ENCODE measurements at places on chromosomes 11 and 22. TPM values are rescaled to one million over a fixed set of nuclear protein-coding genes. Genes with fewer than 3 reads are reported as not detected.

ACTN3 gene
- 11.2 TPM for total RNA-seq

DNA sequence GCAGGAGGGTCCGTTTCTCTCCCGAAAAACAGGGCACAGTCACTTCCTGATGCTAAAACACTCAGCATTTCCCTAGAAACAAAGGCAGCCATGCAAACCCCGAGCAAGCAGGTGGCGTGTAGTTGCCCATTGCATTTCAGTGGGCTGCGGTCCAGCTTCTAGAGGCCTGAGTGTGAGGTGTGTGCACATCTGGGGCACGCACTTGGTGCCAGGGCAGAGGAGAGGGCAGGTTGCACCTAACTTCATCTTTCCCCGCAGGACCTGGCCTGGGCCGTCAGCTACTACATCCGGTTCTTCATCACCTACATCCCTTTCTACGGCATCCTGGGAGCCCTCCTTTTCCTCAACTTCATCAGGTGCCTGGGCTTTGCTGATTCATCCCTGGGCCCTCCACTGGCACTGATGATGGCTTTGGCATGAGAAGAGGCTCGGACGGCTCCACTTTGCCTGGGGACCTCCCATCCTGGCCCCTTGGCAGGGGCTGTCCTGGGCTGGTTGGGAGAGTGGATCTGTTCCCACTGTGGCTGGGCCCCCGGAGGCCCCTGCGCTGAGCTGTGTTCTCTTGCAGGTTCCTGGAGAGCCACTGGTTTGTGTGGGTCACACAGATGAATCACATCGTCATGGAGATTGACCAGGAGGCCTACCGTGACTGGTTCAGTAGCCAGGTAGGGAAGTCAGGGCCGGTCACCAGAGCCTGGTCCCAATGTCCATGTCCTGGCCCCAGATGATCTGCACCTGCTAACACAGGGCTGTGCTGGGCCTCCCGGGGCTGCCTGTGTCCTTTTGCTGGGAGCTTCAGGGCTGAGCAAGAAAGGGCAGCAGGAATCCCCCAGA lies 28.4 kb downstream of the FADS3 start:
- peak; percentile 16 for DNase-seq

- peak; percentile 48 for DNase-seq
Measured at GRCh38 chr22:37581504-37581903, 1.6 kb upstream of the LGALS2 start.

DNA sequence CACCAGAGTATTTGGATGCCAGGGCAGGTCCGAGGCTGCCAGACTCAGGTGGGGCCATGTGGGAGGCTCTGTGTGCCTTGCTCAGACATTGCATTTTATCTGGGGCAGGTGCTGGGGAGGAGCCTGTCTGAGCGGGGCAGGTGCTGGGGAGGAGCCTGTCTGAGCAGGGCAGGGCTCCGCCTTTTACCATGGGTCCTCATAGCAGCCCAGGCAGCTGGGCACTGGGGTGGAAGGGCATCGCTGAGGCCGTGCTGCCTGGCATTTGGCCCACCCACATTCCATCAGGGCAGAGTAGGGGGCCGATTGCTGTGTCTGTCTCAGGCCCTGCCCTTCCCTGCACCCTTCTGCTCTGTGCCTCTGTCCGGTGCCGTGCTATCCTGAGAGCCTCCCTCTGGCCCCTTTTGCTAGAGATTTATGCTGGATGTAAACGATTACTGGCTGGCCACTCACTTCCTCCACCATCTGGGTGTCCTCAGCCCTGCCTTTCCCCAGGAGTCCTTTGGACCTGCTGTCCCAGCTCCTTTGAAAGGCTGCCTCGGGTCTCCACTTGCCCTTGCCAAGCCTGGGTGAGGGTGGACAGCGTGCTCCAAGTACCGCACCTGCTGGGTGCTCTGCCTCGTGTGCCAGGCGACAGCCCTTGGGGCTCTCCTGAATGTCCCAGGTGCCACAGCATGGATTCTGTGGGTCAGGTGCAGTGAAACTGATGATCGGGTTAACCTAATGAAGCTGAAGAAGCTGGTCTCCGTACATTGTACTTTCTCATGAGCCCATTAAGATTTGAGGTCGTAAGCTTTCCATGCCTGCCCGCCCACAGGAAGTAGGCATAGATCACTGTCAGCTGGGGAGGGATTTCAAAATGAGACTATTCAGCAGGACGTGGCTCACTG lies 281.6 kb downstream of the TBC1D22A start:
- peak; percentile 72 for DNase-seq

DNA sequence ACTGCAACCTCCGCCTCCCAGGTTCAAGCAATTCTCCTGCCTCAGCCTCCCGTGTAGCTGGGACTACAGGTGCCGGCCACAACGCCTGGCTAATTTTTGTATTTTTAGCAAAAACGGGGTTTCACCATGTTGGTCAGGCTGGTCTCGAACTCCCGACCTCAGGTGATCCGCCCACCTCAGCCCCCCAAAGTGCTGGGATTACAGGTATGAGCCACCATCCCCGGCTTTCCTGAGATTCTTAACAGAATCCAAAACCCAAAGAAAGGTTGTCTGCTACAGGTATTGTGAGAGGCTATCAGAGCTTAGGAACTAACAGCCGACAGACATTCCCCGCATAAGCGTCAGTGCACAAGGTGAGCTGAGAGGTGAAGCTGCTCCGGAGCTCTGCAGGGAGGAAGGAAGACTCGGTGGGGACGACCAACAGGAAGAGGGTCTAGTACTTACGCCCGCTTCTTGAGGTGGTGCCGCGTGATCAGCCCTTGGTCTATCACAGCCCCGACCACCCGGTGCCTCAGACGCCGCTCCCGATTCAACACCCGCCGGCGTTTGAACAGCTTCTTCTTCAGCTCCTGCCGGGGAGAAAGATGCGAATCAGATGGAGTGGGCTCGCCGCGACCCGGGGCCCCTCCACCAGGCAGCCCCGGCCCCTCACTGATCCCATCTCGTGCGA lies 470 bp downstream of the C11orf98 start:
- peak; percentile 59 for DNase-seq

KCNJ1 gene
- total RNA-seq = not detected

- DNase-seq = no peak
Measured at GRCh38 chr11:134634897-134635831, 223.1 kb upstream of the B3GAT1 start.

KDELR3 gene
- 24.4 TPM for total RNA-seq

OR5P2 gene
- total RNA-seq = not detected

GRCh38 chr11:118290923-118291322 lies 13.6 kb upstream of the CD3E start:
- DNase-seq = no peak

APOBEC3G gene
- 21.4 TPM for total RNA-seq

DNA sequence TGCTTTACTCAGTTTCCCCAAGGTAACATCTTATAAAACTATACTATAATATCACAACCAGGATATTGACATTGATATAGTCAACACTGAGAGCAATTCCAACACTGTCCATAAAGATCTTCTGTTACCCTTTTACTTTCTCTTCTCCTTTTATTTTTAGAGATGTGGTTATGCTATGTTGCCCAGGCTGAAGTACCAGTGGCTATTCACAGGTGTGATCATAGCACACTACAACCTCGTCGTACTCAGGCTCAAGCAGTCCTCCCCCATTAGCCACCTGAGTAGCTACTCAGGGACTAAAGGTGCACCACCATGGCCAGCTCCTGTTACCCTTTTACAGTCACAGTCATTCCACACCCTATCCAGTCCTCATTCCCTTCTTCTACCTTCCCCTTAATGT lies 119.7 kb downstream of the CWF19L2 start:
- DNase-seq = no peak

KCTD17 gene
- 20.5 TPM for total RNA-seq

DNA sequence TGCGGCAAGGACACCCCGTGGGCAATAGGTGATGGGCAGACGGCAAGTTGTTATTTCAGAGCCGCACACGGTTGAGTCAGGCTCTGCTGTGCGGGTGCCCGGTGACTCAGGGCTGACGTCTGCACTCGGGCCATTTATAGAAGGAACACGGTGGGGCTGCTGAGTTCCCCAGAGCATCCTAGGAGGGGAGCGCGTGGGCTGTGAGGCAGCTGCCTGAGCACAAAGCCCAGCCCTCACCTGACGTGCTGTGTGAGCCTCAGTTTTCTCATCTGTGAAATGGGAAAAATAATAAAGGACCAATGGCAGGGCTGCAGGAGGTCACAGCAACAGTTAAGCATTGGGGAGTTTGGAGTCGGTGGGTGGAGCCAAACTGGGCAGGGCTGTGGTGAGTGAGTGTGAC lies 11.3 kb upstream of the RHOD start:
- DNase-seq = peak; percentile 92

- no peak for DNase-seq
Measured at GRCh38 chr11:74444173-74444826, 23.0 kb downstream of the KCNE3 start.

All from A172 (cell line).